ENCODE measurements at places on chromosomes 1 and 21. TPM values are rescaled to one million over a fixed set of nuclear protein-coding genes. Genes with fewer than 3 reads are reported as not detected.

USP48 gene
- 113 TPM for total RNA-seq

PIAS3 gene
- total RNA-seq: 16.9 TPM

AGT gene
- total RNA-seq: 8.3 TPM

SRSF11 gene
- 139 TPM for total RNA-seq

OPRD1 gene
- not detected for total RNA-seq

HRNR gene
- not detected for total RNA-seq

GSTM2 gene
- total RNA-seq: 73.6 TPM

ATXN7L2 gene
- total RNA-seq: 8.1 TPM

All from thyroid gland (tissue), 4 donors.